ENCODE measurements at places on chromosomes 6 and 20. TPM values are rescaled to one million over a fixed set of nuclear protein-coding genes. Genes with fewer than 3 reads are reported as not detected.

The PACRG gene
- 0.66 TPM for total RNA-seq

The EBF4 gene
- 0.99 TPM for total RNA-seq

The IL17A gene
- total RNA-seq, result not detected

DNA sequence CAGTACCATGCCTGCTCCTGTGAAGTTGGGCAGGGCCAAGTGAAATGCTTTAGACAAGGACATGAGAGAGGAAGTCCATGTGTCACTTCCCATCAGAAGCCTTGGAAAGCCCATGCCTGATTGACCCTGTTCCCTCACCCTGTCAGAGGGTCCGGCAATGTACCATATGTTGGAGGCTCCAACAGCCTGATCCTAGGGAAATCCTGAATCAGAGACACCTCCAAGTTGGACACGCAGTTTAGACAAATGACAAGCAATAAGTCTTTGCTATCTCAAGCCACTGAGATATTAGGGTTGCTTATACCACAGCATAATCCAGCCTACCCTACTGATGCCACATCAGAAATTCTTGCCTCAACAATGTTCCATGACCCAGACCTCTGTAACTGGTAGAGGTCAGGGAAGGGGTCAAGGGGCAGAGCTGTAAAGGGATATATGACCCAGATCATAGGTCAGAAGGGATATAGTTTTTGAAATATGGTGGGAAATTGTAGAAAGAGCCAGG, 174.8 kb downstream of the HACE1 start:
- no peaks in the 10 kb centered on the region for H3K36me3 ChIP-seq
- H3K4me1 ChIP-seq, result no peaks in the 10 kb centered on the region
- no peaks in the 10 kb centered on the region for H3K27me3 ChIP-seq
- DNase-seq, result no peak
- no peak overlapping the region for H3K27ac ChIP-seq

DNA sequence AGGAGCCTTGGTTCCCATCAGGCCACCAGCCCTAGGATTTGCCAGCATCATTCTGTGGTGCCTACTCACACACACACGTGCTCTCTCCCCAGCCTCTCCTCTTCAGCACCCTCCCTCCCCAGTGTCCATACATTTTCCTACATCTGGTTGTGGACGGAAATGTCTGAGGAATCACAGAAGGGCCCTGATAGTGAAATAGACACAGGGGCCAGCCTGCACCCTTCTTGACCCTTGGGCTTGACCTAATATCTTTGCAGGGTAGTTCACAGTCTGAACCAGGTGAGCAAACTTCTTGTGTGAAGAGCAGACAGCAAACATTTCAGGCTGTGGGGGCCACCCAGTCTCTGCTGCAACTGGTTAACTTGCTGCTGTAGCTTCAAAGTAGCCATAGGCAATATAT, 108.5 kb upstream of the NXT1 start:
- no peak for DNase-seq
- no peak overlapping the region for H3K4me3 ChIP-seq
- peaks cover 3% of the 10 kb centered on the region for H3K4me1 ChIP-seq
- H3K27me3 ChIP-seq, result peaks cover 2% of the 10 kb centered on the region

GRCh38 chr6:20564269-20564668, 30.0 kb downstream of the CDKAL1 start:
- no peaks in the 10 kb centered on the region for H3K36me3 ChIP-seq
- H3K27me3 ChIP-seq, result no peaks in the 10 kb centered on the region
- no peak overlapping the region for H3K27ac ChIP-seq
- DNase-seq, result peak; percentile 56
- no peak overlapping the region for H3K4me3 ChIP-seq

GRCh38 chr6:135555550-135555949, 58.0 kb upstream of the AHI1 start:
- H3K4me1 ChIP-seq, result no peaks in the 10 kb centered on the region
- no peak for DNase-seq
- H3K27me3 ChIP-seq, result no peaks in the 10 kb centered on the region
- no peaks in the 10 kb centered on the region for H3K36me3 ChIP-seq
- H3K27ac ChIP-seq, result no peak overlapping the region
- no peak overlapping the region for H3K4me3 ChIP-seq

GRCh38 chr6:8006208-8006607, 58.0 kb downstream of the BLOC1S5 start:
- H3K27ac ChIP-seq, result no peak overlapping the region
- no peaks in the 10 kb centered on the region for H3K27me3 ChIP-seq
- no peaks in the 10 kb centered on the region for H3K4me1 ChIP-seq

- H3K4me1 ChIP-seq, result no peaks in the 10 kb centered on the region
- no peaks in the 10 kb centered on the region for H3K36me3 ChIP-seq
- H3K27ac ChIP-seq, result no peak overlapping the region
- no peak overlapping the region for H3K4me3 ChIP-seq
- no peaks in the 10 kb centered on the region for H3K27me3 ChIP-seq
- DNase-seq, result no peak
Measured at GRCh38 chr20:2394411-2395055, 13.8 kb downstream of the TGM6 start.
